NCI-H748 treated with DMSO at 0.1 percent for 48 hours (cell line): ENCODE measurements at places on chromosomes 4 and X.
A peak's percentile ranks its signal among the peaks of the same experiment; 100 is the strongest.

DNA sequence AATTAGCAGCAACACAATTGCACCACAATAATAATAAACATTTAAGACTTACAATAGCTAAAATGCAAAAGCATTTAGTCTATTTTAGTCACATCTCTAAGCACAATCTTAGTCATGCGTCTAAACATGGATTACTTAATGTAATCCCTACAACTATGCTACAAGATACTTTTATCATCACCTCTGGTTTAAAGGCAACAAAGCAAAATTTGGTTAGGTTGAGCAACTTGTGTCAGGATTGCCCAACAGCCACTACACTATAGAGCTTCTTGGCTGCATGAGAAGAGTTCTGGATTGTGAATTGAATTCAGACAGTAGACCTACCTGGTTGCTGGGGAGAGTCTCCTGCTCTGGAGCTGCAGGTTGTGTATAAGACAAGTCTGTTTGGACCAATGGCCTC, 146.5 kb upstream of the PUDP start:
- DNase-seq, result no peak

DNA sequence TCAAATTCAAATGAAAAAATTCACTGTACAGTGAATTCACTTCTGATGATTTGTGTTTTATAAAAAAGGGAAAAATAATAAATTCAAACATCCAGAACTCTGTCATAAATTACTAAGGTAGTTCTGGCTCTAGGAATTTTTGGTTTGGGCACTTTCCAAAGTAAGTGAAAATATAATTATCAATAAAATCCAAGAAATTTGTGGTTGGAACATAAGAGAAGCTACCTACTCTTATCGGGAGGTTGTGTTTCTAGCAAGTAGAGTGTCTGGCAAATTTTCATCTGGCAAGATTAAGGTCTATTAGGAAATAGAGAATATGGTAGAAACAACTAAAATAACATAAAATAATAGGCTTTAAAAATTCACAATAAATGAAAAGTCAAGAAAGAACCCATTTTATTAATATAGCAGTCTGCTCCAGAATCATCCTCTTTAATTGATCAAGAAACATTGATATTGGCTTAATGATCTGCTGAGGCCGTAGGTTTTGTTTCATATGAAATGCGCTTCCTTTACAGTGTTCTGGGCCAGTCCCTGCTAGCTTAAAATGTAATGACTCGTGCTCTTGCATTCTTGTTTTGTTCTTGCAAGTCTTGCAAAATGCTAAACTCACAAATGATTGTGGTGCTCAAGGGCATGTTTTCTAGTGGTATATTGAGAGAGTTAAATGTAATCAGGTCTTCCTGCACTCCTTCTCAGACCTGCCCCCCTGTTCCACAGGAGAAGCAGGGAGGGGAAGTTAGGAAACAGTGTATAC, 331.4 kb downstream of the RAPGEF2 start:
- DNase-seq, result no peak

DNA sequence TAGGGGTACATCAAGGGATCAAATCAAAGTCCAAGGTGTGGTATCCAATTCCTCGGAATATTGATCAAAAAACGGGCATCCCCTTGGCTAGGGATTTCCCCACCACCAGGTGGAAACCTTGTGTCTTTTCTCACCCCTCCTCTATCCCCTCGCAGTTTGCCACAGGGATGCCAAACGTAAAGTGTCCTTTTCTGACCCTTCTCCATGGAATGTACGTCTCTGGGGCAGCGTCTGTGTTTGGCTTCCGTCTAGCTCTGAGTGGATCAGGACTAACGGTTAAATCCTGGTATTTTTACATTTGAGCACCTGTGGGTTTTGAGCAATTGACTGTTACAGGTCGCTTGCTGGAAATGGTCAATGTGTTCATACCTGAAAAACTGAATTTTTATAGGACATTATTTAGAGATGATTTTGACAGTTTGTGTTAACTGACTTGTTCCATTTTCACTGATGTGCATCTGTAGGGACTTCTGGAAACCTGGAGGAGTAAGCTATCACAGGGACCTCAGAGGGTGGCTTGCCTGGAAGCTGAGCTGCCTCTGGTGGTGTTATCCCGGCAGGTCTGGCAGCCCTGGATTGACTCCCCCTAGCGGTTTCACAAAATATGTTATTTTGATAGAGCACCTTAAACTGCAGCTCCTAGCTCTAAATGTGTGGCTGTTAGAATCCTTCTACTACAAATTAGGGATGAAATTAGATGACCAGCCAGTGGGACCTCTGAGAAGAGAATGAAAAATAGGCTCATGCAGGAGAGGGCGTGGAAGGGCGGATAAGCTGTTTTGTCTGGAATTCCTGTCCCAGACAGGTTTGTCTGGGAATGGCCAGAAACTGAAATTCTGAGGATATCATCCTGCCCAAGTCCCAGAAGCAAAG, 8.8 kb upstream of the MGST2 start:
- DNase-seq, result peak; percentile 41

DNA sequence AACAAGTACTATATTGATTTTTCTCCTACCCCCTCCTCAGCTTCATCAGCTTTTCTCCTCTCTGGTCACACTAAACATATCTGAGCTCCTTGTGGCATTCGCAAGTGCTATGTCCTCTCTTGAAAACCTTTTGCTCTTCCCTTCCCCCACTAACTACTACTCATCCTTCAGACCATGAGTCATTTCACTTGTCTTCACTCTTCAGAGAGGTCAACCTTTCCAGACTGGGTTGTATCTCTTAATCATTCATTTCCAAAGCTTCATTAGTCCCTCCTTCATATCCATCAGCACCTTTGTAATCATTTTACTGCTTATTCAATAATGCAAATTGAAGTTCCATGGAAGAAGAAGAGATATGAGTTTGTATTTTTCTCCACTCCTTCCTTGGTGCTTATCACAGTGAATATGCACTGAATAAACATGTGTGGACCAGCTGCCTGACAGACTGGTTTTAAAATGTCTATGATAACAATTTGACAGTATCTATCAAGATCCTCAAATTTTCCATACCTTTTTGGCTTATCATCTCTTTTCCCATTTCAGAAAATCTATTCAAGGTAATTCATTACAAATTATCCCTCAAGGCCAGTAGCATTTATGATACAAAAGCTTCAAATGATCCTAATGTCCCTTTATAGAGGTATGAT, 28.4 kb downstream of the DDX60L start:
- DNase-seq, result no peak

GRCh38 chr4:100690812-100691211, 173.0 kb upstream of the EMCN start:
- no peak for DNase-seq

GRCh38 chr4:74768857-74769525, 25.3 kb downstream of the BTC start:
- no peak for DNase-seq
